Natural killer cell (primary cell): ENCODE measurements at places on chromosomes 5 and 9. TPM values are rescaled to one million over a fixed set of nuclear protein-coding genes. Genes with fewer than 3 reads are reported as not detected.

DNA sequence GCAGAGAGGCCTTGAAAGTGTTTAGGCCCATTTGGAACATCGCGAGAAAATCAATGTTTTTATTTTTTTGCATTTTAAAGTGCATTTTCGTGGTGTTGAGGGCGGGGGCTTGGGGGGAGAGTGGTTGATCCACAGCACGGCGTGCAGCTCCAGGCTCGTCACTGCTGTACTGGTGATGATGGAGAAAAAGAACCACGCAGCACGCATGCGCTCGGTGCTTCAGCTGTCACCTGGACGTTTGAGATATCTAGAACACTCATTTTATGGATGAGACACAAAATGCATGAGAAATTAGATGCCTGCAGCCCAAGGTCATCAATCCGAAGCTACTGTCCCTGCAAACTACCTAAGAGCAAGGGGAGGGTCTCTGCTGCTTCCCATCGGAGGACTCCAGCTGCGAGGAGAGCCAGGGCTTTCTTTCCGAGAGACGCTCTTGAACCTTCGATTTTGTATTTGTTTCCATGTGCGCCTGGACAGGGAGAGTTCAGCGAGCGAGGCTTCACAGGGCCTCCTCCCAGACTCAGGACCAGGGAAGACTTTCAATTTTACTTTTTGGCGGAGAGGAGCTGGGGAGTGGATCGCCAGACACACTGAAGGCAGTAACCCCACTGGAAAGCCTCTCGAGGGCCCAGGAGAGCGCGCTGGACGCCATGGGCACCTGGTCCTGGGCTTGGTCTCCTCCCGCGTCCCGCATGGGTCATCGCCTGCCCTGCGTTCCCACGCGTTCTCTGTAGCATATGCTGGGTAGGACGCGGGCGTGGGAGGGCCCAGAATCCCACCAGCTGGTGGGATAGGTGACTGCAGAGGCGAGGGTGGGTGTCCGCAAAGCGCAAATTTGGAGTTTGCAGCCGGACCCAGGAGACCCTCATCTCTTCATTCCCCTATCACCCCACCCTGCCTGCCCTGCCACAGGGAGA is 2.5 kb downstream of the DMRT2 start:
- DNase-seq, result no peak
- peaks cover 62% of the 10 kb centered on the region for H3K27me3 ChIP-seq
- no peak overlapping the region for H3K27ac ChIP-seq
- peaks cover 36% of the 10 kb centered on the region for H3K4me1 ChIP-seq
- H3K36me3 ChIP-seq, result no peaks in the 10 kb centered on the region

DNA sequence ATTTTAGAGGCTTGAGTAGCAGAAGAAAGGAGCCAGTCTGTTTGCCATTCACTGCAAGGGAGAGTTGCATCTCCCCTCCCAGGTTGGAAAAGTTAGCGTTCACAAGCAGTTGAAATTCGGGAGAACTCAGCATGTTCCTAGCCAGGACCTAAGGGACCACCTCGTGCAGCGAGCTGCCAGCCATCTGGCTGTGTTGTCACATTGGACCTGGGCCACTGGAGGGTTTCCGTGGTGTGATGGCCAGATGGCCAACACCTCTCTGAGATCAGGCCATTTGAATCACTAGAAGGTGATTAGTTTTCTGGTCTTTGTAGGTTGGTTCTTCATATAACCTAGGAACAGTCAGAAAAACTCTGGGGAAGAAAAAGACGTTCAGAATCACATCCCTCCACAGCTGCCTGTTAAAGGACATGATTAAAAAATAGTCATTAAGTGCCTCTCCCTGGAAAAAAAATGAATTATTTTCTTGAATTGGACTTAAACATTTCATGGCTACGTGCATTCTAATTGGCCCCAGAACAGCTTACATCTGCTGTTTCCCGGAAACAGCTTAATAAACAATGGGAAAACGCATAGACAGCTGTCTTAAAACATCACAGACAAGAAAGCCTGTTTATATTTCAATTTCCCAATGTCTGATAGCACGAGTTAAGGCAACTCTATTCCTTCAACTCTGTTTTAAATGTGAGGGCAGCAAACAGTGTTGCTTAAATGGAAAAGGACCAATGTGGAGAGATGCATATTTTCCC is 303.9 kb downstream of the TENT4A start:
- DNase-seq, result no peak
- H3K4me3 ChIP-seq, result no peak overlapping the region
- no peaks in the 10 kb centered on the region for H3K27me3 ChIP-seq
- H3K36me3 ChIP-seq, result no peaks in the 10 kb centered on the region
- no peaks in the 10 kb centered on the region for H3K4me1 ChIP-seq

DNA sequence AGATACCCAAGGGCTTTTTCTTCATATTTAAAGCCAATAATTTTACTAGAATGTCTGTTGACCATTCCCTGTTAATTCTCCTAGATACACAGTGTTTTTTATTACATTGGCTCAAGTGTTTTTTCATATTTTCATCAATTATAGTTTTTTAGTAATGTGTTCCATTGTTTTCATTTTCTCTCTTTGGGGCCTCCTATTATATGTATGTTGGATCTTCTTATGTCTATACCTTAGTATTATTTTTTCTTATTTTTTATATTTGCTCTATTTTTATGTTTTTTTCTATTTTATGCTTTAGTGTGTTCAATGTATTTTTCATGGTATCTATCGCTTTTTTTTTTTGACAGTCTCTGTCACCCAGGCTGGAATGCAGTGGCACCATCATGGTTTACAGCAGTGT is 7.5 kb downstream of the KIAA1958 start:
- no peaks in the 10 kb centered on the region for H3K36me3 ChIP-seq
- no peaks in the 10 kb centered on the region for H3K4me1 ChIP-seq

- no peak overlapping the region for H3K4me3 ChIP-seq
- no peak for DNase-seq
- no peak overlapping the region for H3K27ac ChIP-seq
- no peaks in the 10 kb centered on the region for H3K36me3 ChIP-seq
- no peaks in the 10 kb centered on the region for H3K27me3 ChIP-seq
These were observed 353.6 kb downstream of the DEPDC1B start for GRCh38 chr5:60346393-60346792.

- H3K27ac ChIP-seq, result no peak overlapping the region
- no peaks in the 10 kb centered on the region for H3K36me3 ChIP-seq
- peaks cover 20% of the 10 kb centered on the region for H3K4me1 ChIP-seq
- no peak for DNase-seq
- no peaks in the 10 kb centered on the region for H3K27me3 ChIP-seq
- H3K4me3 ChIP-seq, result no peak overlapping the region
These were observed 2.0 kb downstream of the AK3 start for GRCh38 chr9:4738866-4739586.

DNA sequence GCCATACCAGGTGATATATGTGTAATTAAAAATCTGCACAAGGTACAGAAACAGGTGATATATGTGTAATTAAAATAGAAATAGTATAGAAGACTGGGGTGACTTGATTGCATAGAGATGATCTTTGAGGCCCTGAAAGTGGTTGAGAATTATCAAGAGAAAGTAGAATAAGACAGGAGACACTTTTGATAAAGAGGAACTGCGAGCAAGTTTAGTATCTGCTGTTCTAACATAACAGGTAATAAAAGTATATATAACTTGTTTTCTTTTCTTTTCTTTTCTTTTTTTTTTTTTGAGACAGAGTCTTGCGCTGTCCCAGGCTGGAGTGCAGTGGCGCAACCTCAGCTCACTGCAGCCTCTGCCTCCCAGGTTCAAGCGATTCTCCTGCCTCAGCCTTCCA is 5.4 kb downstream of the SNX2 start:
- no peaks in the 10 kb centered on the region for H3K36me3 ChIP-seq
- no peak for DNase-seq
- H3K27me3 ChIP-seq, result no peaks in the 10 kb centered on the region
- peaks cover 3% of the 10 kb centered on the region for H3K4me1 ChIP-seq

GRCh38 chr5:180785794-180786221 is 16.8 kb downstream of the MGAT1 start:
- DNase-seq, result no peak
- peaks cover 20% of the 10 kb centered on the region for H3K36me3 ChIP-seq
- H3K4me1 ChIP-seq, result peaks cover 13% of the 10 kb centered on the region
- H3K4me3 ChIP-seq, result no peak overlapping the region
- H3K27me3 ChIP-seq, result no peaks in the 10 kb centered on the region

- H3K4me3 ChIP-seq, result no peak overlapping the region
- DNase-seq, result no peak
These were observed 41.4 kb downstream of the PUM3 start for GRCh38 chr9:2802494-2802921.

DNA sequence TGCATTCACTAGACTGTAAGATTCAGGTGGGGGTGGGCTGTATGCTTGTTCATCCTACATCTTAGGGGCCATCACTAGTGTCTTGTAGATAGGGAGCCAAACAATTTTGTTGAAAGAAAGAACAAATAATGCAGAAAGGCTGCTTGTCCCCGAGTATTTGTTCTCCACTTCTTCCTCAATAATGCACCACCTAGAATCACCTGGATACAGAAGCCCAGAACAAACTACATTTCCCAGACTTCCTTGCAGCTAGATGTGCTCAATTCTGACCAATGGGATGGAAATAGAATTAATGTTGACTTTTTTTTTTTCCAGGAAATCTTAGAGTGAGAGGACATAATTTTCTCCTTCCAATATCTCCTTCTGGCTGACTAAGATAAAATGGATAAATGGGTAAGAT is 38.9 kb upstream of the TNFSF8 start:
- H3K27ac ChIP-seq, result no peak overlapping the region
- no peaks in the 10 kb centered on the region for H3K36me3 ChIP-seq
- no peaks in the 10 kb centered on the region for H3K4me1 ChIP-seq
- no peaks in the 10 kb centered on the region for H3K27me3 ChIP-seq

DNA sequence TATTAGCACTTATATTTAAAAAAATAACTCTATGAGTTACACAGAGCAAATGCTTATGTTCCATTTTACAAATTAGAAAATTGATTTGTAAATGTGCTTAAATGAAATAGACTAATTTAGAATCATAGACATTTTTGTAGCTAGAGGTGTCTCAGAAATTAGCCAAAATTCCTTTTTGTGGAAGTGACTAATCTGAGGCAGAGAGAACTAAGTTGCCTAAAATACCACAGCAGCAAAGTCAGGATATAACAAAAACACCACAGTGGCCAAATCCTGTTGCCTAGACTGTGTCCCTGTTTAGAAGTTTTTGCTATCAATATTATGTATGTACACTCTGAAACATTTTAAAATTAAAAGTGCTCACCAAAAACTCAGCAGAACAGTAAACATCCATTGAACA is 18.7 kb downstream of the ADAMTSL1 start:
- no peaks in the 10 kb centered on the region for H3K4me1 ChIP-seq
- no peaks in the 10 kb centered on the region for H3K36me3 ChIP-seq
- no peak overlapping the region for H3K27ac ChIP-seq
- H3K27me3 ChIP-seq, result no peaks in the 10 kb centered on the region

- H3K27ac ChIP-seq, result no peak overlapping the region
- H3K27me3 ChIP-seq, result no peaks in the 10 kb centered on the region
- H3K36me3 ChIP-seq, result no peaks in the 10 kb centered on the region
- no peak for DNase-seq
- no peak overlapping the region for H3K4me3 ChIP-seq
- no peaks in the 10 kb centered on the region for H3K4me1 ChIP-seq
These were observed 83.8 kb upstream of the RASA1 start for GRCh38 chr5:87183896-87184295.

DNA sequence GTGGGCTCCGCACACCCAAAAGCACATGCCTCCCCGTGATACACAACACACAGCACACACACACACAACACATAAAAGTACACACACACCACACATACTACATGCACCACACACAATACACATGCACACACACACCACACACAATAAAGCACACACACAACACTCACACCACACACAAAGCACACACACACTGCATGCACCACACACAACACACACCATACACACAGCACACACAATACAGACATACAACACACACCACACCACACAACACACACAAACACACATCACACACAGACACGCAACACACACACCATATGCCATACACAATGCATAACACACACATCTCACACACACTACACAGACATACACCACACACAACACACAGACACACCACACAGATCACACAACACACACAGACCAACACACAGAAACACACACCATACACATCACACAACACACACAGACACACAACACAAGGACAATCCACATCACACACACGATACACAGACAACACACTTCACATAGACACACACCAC is 3.4 kb upstream of the CCDC187 start:
- H3K27me3 ChIP-seq, result no peaks in the 10 kb centered on the region
- H3K4me3 ChIP-seq, result no peak overlapping the region
- DNase-seq, result no peak
- no peak overlapping the region for H3K27ac ChIP-seq

- H3K36me3 ChIP-seq, result no peaks in the 10 kb centered on the region
- H3K4me1 ChIP-seq, result no peaks in the 10 kb centered on the region
- H3K27me3 ChIP-seq, result no peaks in the 10 kb centered on the region
- H3K4me3 ChIP-seq, result no peak overlapping the region
These were observed 60.9 kb upstream of the ORM1 start for GRCh38 chr9:114261987-114262386.

GRCh38 chr5:16669776-16670175 is 53.0 kb upstream of the RETREG1 start:
- H3K27ac ChIP-seq, result no peak overlapping the region
- no peaks in the 10 kb centered on the region for H3K27me3 ChIP-seq
- no peak overlapping the region for H3K4me3 ChIP-seq
- no peaks in the 10 kb centered on the region for H3K4me1 ChIP-seq

GRCh38 chr5:1387876-1388275 is 43.0 kb upstream of the CLPTM1L start:
- no peak overlapping the region for H3K4me3 ChIP-seq
- H3K4me1 ChIP-seq, result peaks cover 18% of the 10 kb centered on the region
- H3K27ac ChIP-seq, result no peak overlapping the region
- no peak for DNase-seq
- no peaks in the 10 kb centered on the region for H3K27me3 ChIP-seq
- no peaks in the 10 kb centered on the region for H3K36me3 ChIP-seq

- no peak overlapping the region for H3K27ac ChIP-seq
- H3K4me3 ChIP-seq, result no peak overlapping the region
- no peaks in the 10 kb centered on the region for H3K27me3 ChIP-seq
- DNase-seq, result no peak
- no peaks in the 10 kb centered on the region for H3K36me3 ChIP-seq
These were observed 89.7 kb upstream of the ADRA1B start for GRCh38 chr5:159826351-159827214.

- no peaks in the 10 kb centered on the region for H3K27me3 ChIP-seq
- DNase-seq, result no peak
- no peaks in the 10 kb centered on the region for H3K4me1 ChIP-seq
- no peak overlapping the region for H3K27ac ChIP-seq
- H3K36me3 ChIP-seq, result no peaks in the 10 kb centered on the region
These were observed 182.1 kb downstream of the DMRT2 start for GRCh38 chr9:1231998-1232919.

Gene FCN2
- total RNA-seq, result not detected

Gene AK8
- total RNA-seq, result 0.21 TPM

Gene LECT2
- not detected for total RNA-seq

Gene ALG2
- 20.7 TPM for total RNA-seq

Gene NTRK2
- total RNA-seq, result not detected

Gene AJM1
- total RNA-seq, result 31.5 TPM

Gene GADD45G
- 2.8 TPM for total RNA-seq

Gene SLC6A19
- total RNA-seq, result not detected
